ENCODE measurements at places on chromosomes 2 and 18. TPM values are rescaled to one million over a fixed set of nuclear protein-coding genes. Genes with fewer than 3 reads are reported as not detected.
A peak's percentile ranks its signal among the peaks of the same experiment; 100 is the strongest.

- no peak for DNase-seq
- H3K4me3 ChIP-seq: no peak overlapping the region
- H3K27me3 ChIP-seq: no peaks in the 10 kb centered on the region
- no peak overlapping the region for H3K27ac ChIP-seq
- H3K36me3 ChIP-seq: no peaks in the 10 kb centered on the region
- H3K4me1 ChIP-seq: no peaks in the 10 kb centered on the region
Observed at GRCh38 chr18:25288340-25288938, 63.5 kb downstream of the ZNF521 start.

- H3K36me3 ChIP-seq: no peaks in the 10 kb centered on the region
- DNase-seq: no peak
- no peak overlapping the region for H3K27ac ChIP-seq
- H3K27me3 ChIP-seq: no peaks in the 10 kb centered on the region
Observed at GRCh38 chr2:25358836-25359235, 17.1 kb upstream of the DNMT3A start.

- no peaks in the 10 kb centered on the region for H3K4me1 ChIP-seq
- H3K27ac ChIP-seq: no peak overlapping the region
- H3K27me3 ChIP-seq: no peaks in the 10 kb centered on the region
- H3K36me3 ChIP-seq: no peaks in the 10 kb centered on the region
- no peak for DNase-seq
- no peak overlapping the region for H3K4me3 ChIP-seq
Observed at GRCh38 chr2:65501074-65501473, 68.7 kb upstream of the SPRED2 start.

- no peaks in the 10 kb centered on the region for H3K4me1 ChIP-seq
- no peak overlapping the region for H3K4me3 ChIP-seq
- H3K27me3 ChIP-seq: peaks cover 13% of the 10 kb centered on the region
- H3K36me3 ChIP-seq: no peaks in the 10 kb centered on the region
Observed at GRCh38 chr2:233658610-233659009, 13.1 kb upstream of the UGT1A9 start.

- no peaks in the 10 kb centered on the region for H3K4me1 ChIP-seq
- no peak overlapping the region for H3K27ac ChIP-seq
- H3K27me3 ChIP-seq: no peaks in the 10 kb centered on the region
- DNase-seq: no peak
- no peaks in the 10 kb centered on the region for H3K36me3 ChIP-seq
Observed at GRCh38 chr2:102986826-102987490, 225.1 kb downstream of the TMEM182 start.

DNA sequence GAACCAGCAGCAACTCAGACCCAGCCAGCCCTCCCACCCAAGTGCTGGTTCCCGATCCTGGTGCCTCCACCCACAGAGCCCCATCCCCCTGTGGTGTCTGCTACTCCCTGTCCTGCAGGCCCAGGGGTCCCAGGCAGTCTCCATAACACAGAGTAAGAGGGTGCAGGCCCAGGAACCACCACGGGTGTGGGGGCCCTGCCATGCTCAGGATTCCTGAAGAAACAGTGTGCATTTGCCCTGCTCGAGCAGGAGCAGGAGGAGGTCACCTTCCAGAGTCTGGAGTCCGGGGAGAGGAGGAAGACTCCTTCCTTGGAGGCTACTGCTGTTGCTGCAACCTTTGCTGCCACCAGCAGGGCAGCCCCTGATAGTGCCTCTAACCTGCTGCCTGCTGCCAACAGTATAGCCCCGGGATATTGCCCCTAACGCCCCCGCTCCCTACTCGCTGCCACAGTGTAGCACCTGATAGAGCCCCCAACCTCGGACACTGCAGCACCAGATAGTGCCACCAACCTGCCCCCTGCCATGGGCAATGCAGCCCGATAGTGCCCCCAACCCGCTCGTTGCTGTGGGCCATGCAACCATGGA is 46.8 kb upstream of the ANKRD62 start:
- no peak overlapping the region for H3K27ac ChIP-seq
- no peak overlapping the region for H3K4me3 ChIP-seq
- DNase-seq: no peak
- H3K4me1 ChIP-seq: no peaks in the 10 kb centered on the region

Gene POTEE
- 0.05 TPM for total RNA-seq

DNA sequence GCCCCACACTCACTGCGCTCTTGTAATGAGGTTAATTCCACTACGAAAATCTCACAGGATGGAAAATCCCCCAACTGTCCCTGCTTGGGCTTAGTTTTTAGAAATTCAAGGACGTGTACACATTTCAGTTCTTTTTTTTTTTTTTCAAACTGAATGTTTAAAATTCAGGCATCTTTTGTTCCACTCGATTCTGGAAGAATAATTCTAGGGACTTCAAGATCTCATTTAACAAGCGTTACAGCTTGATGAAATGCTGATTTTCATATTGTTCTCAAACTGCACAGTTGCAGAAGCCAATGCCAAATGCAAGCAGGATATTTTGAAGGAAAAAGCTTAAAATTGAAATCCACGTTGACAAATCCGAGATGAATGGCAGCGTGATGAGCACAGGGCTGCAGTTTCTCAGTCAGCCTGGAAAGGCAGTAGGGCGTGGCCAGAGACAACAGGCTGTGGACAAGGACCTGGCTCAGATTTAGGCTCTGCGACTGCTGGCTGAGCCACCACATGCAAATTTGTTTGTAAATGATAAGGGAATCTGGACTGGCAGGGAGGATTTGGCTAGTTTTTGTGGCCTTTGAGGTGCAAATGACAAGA is 128.1 kb upstream of the MYCN start:
- H3K4me1 ChIP-seq: no peaks in the 10 kb centered on the region
- H3K4me3 ChIP-seq: no peak overlapping the region
- no peaks in the 10 kb centered on the region for H3K27me3 ChIP-seq
- DNase-seq: no peak
- H3K36me3 ChIP-seq: no peaks in the 10 kb centered on the region

DNA sequence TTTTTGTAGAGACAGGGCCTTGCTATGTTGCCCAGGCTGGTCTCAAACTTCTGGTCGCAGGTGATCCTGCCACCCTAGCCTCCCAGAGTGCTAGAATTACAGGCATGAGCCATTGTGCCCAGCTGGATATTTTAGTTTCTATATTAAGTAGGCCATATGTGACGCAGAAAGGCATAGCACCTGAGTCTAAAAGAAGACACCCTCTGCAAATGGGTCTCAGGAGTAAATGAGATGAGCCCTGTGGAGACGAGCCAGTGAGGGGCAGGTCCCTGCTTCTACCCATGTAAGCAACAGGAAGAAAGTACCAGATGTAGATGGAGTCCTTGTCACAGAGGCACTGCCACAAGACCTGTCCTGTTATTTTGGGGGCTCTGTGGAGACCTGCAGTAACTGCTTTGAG is 322.4 kb downstream of the PTPRM start:
- H3K4me3 ChIP-seq: no peak overlapping the region
- no peak for DNase-seq
- no peak overlapping the region for H3K27ac ChIP-seq
- H3K27me3 ChIP-seq: no peaks in the 10 kb centered on the region

DNA sequence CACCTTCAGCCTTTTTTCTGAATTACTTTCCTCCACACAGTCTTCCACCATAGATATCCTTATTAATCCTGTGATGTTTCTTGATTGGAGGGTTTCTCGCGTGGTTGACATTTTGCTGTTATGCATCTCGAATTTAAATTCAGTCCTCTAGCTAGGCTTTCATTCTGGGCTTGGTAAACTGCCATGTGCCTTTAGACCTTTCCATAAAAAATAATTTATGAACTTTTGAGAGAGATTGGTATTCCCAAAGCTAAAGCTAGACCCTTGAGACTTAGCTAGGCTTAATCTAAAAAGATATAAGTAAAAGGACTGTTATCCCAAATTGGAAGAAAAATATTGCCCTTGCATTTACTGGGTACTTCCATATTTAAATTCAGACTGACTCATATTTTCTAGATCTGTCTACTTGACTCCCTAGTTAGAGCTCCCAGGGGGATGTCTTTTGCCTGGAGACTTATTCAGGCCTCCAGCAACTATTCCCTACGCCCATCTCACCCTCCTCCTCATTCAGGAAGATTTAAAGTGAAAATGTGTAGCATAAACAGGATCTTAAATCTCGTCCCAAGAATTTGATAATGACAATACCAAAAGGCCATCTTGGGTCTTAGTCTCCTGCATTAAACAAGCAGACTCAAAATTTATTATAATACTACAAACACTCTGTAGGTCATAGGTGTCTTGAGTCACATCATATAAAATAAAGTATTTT is 60.3 kb downstream of the KIAA2012 start:
- H3K36me3 ChIP-seq: no peaks in the 10 kb centered on the region
- no peak overlapping the region for H3K27ac ChIP-seq

Gene TSPYL6
- not detected for total RNA-seq

- peak overlapping the region; percentile 94 for H3K27ac ChIP-seq
- no peak for DNase-seq
- H3K4me3 ChIP-seq: peak overlapping the region; percentile 62
- no peaks in the 10 kb centered on the region for H3K27me3 ChIP-seq
- H3K36me3 ChIP-seq: peaks cover 15% of the 10 kb centered on the region
Observed at GRCh38 chr2:68156419-68156818, 1.3 kb upstream of the PNO1 start.

Gene FAM117B
- 0.26 TPM for total RNA-seq

GRCh38 chr18:9038277-9038871 is 64.1 kb upstream of the NDUFV2 start:
- peak; percentile 14 for DNase-seq
- no peak overlapping the region for H3K27ac ChIP-seq
- no peak overlapping the region for H3K4me3 ChIP-seq
- peaks cover 8% of the 10 kb centered on the region for H3K4me1 ChIP-seq
- no peaks in the 10 kb centered on the region for H3K36me3 ChIP-seq
- H3K27me3 ChIP-seq: no peaks in the 10 kb centered on the region

Gene ALPG
- 0.03 TPM for total RNA-seq

DNA sequence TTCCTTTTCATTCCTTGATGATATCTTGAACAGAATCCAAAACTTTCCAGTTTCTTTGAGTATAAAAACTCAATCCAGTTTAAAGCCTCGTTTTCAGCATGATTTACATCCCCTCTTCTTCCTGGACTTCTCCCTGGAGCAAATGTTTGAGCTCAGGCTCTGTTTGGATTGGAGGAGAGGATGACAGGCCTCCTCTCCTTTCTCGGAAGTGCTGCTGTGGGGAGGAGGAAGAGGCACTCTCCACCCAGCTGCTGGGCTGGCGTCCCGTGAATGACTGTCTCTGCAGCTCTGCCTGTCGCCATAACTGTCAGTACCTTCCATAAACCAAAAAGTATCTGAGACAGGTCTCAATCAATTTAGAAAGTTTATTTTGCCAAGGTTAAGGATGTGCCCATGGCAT is 238.2 kb upstream of the AGAP1 start:
- DNase-seq: no peak
- H3K4me3 ChIP-seq: no peak overlapping the region
- H3K4me1 ChIP-seq: no peaks in the 10 kb centered on the region
- no peak overlapping the region for H3K27ac ChIP-seq

GRCh38 chr2:118122594-118123281 is 34.5 kb downstream of the INSIG2 start:
- no peak for DNase-seq
- no peaks in the 10 kb centered on the region for H3K27me3 ChIP-seq
- H3K36me3 ChIP-seq: no peaks in the 10 kb centered on the region
- H3K4me3 ChIP-seq: no peak overlapping the region
- H3K4me1 ChIP-seq: peaks cover 10% of the 10 kb centered on the region
- no peak overlapping the region for H3K27ac ChIP-seq

- no peak overlapping the region for H3K4me3 ChIP-seq
- no peaks in the 10 kb centered on the region for H3K4me1 ChIP-seq
- no peaks in the 10 kb centered on the region for H3K36me3 ChIP-seq
- no peak for DNase-seq
- H3K27me3 ChIP-seq: no peaks in the 10 kb centered on the region
Observed at GRCh38 chr18:24490539-24490938, 30.1 kb downstream of the HRH4 start.

Gene FAM110C
- total RNA-seq: not detected

DNA sequence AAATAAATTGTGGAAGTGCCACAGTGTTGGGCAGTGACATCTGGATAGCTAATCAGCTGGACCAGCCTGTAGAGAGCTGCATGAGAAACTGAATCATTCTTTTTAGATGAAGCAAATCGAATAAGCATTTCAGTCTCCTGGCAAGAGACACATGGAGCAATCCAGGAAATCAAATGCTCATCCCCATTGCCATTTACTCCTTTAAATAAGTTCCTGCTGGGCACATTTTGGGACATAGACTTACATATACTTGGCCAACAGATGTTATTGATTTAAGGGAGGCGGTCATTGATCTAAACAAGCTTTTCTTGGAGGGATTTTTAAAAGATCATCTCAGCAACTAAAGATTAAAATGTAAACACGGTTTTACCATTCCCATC is 307.1 kb downstream of the STK39 start:
- DNase-seq: no peak
- no peak overlapping the region for H3K27ac ChIP-seq
- H3K36me3 ChIP-seq: no peaks in the 10 kb centered on the region
- no peaks in the 10 kb centered on the region for H3K4me1 ChIP-seq
- H3K4me3 ChIP-seq: no peak overlapping the region

GRCh38 chr2:221501210-221501882 is 70.8 kb downstream of the EPHA4 start:
- no peaks in the 10 kb centered on the region for H3K27me3 ChIP-seq
- no peak overlapping the region for H3K27ac ChIP-seq
- no peak for DNase-seq
- H3K36me3 ChIP-seq: no peaks in the 10 kb centered on the region

DNA sequence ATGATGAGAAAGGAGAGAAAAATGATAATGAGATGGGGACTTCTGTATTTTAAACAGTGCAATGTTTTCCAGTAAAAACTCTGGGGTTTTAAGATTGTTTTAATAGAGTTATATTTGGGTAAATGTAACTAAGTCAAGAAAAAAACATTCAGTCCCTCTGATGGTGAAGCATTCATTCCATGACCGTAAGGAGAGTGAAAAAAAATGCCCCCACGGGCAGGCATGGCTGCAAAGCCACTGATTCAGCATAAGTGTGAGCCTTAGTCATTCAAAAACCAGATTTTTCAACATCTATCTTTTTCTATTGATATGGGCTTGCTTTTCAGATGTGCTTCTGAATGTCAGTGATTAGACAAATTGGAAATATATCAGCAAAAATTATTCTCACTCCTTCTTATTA is 957.8 kb downstream of the SLC4A3 start:
- no peaks in the 10 kb centered on the region for H3K4me1 ChIP-seq
- H3K36me3 ChIP-seq: no peaks in the 10 kb centered on the region
- no peak for DNase-seq

Gene NEURL3
- total RNA-seq: not detected

DNA sequence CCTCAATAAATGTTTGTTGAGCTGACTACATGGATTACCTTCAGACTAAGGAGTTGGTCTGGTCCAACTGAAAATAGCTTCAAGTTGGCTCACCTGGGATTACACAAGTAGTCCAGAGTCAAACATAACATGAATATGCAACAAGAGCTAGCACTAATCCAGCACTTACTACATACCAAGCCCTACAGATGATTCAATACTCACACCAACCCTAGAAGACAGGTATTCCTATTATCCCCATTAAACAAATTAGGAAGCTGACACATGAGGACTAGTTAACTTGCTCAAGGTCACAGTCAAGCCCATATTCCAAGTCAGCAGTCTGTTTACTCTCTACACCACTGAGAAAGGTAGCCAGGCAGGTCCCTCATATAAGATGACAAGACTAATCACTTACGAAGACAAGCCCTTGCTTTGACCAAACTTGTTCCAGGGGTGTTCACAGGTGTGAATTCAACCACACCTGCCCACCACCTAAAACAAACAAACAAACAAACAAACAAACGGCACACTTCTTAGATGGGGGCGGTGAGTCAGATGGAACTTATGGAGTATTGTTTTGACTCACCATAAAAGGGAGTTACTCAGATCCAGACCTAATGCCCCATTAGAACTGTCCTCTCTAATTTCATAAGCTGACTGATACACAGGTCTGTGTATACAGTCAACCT is 29.1 kb downstream of the TMEM131 start:
- no peak overlapping the region for H3K27ac ChIP-seq
- no peak overlapping the region for H3K4me3 ChIP-seq
- no peaks in the 10 kb centered on the region for H3K27me3 ChIP-seq
- DNase-seq: no peak

All from SJSA1 (cell line).